ENCODE measurements at places on chromosomes 11 and 22.

DNA sequence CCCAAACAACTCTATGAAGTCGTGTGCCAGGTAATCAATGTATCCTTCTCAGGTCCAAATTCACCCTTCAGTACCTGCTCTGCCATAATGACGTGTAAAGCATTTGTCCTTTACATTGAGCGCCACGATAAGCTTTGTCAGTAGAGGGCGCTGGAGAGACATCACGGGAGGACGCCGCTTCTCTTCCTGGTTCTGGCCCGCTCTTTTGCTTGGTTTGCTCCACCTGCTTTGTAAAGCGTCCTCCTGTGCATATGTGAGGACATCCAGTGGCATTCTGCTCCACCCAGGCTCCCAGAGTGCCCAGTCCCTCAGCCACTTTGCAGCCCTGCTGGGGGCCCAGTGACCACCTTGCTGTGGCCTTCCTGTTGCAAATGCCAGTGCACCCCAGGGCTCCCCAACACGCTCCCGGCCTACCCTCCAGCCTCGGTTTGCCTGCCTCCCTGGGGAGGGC lies 61.1 kb downstream of the WT1 start:
- H3K27me3 ChIP-seq = no peaks in the 10 kb centered on the region
- DNase-seq = no peak
- H3K4me3 ChIP-seq = no peak overlapping the region
- H3K27ac ChIP-seq = no peak overlapping the region

DNA sequence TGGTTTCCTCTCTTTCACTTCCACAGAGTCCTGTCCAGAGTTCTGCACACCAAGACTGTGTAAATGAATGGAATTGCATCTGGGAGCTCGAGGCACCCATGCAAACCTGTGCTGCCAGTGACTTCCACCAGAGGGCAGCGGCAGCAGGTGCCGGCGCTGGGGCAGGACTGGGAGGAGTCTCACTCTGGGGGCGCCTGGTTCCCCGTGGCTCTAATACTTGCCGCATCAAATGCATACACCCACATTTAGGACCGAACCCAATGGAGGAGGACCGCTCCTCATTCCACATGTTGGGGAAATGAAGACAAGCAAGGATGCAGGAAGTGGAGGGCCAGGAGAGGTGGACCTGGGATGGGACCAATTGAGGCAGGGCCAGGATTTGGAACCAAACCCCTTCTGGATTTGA lies 1.1 kb upstream of the CD6 start:
- no peak for DNase-seq
- H3K27ac ChIP-seq = no peak overlapping the region
- H3K27me3 ChIP-seq = no peaks in the 10 kb centered on the region
- peaks cover 17% of the 10 kb centered on the region for H3K4me1 ChIP-seq

DNA sequence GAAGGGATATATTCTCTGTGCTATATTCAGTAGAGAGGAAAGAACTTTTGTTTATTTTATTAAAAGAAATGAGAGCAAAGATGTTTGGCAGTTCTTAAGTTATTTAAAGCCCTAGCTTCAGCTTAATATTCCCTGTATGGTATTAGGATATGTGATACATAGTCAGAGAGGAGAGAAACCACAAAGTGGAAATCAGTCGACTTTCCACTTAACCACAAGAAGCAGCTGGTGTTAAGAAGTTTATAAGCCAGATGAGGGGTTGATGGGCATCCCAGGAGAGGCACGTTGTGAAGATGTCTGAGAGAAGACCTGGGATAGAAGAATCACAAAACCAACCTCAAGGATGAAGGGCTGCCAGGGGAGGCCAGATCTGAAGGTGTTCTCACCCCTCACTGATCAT lies 23.3 kb upstream of the PHF21B start:
- no peak for DNase-seq
- peaks cover 83% of the 10 kb centered on the region for H3K27me3 ChIP-seq
- H3K36me3 ChIP-seq = no peaks in the 10 kb centered on the region
- H3K4me1 ChIP-seq = no peaks in the 10 kb centered on the region

GRCh38 chr11:12432507-12432906 lies 55.1 kb downstream of the PARVA start:
- no peak overlapping the region for H3K4me3 ChIP-seq
- peaks cover 84% of the 10 kb centered on the region for H3K4me1 ChIP-seq
- H3K36me3 ChIP-seq = no peaks in the 10 kb centered on the region
- H3K27ac ChIP-seq = no peak overlapping the region

DNA sequence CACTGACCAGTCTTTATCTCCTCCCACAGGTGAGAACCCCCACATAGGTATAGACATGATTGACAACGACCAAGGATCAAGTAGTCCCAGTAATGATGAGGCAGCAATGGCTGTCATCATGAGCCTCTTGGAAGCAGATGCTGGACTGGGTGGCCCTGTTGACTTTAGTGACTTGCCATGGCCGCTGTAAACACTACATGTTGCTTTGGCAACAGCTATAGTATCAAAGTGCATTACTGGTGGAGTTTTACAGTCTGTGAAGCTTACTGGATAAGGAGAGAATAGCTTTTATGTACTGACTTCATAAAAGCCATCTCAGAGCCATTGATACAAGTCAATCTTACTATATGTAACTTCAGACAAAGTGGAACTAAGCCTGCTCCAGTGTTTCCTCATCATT lies 76.5 kb downstream of the BTBD10 start:
- DNase-seq = no peak
- H3K36me3 ChIP-seq = no peaks in the 10 kb centered on the region
- H3K4me1 ChIP-seq = no peaks in the 10 kb centered on the region
- no peak overlapping the region for H3K4me3 ChIP-seq
- no peak overlapping the region for H3K27ac ChIP-seq

DNA sequence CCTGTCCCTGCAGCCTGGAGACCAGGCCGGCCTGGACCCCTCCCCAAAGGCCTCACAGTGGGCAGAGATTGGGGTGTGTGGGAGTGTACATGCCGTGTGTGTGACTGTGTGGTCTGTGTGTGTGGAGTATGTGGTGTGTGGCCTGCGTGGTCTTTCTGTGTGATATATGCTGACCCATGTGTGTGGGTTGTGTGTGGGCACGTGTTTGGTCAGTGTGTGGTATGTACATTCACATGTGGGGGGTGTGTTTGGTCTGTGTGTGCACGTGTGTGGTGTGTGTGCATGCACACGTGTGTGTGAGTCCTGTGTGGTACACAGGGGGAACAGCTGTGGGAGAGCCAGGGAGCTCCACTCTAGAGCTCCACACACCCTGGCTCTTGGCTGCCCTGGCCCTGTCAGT lies 1185.1 kb downstream of the BRD1 start:
- no peak overlapping the region for H3K4me3 ChIP-seq
- H3K4me1 ChIP-seq = no peaks in the 10 kb centered on the region

Measured in esophagus squamous epithelium (tissue), 5 donors.